ENCODE measurements at places on chromosomes 13 and 19.

GRCh38 chr19:11814700-11815035, 595 bp downstream of the ZNF440 start:
- no peaks in the 10 kb centered on the region for H3K27me3 ChIP-seq
- peak overlapping the region; percentile 95 for H3K27ac ChIP-seq
- no peaks in the 10 kb centered on the region for H3K36me3 ChIP-seq
- DNase-seq: no peak
- H3K4me1 ChIP-seq: peaks cover 12% of the 10 kb centered on the region
- peak overlapping the region; percentile 93 for H3K4me3 ChIP-seq

DNA sequence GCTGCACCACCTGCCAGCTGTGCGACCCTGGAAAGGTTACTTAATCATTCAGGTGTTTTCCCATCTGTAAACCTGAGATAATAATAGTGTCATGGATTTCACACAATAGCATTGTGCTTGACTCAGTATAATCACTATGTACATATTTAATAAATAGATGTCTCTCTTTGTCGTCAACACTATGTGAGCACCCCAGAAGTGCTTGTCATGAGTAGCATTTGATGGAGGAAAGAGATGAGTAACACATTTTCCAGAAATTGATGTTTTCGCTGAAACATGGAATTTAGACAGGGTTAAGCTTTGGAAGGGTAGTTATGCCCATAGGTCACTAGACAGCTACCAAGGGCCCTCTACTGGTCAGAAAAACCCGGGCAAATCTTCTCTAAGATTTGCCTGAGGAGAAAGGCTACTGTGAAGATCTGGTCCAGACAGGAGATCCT, 9.5 kb upstream of the MBNL2 start:
- no peaks in the 10 kb centered on the region for H3K36me3 ChIP-seq
- H3K4me1 ChIP-seq: no peaks in the 10 kb centered on the region
- H3K4me3 ChIP-seq: no peak overlapping the region
- H3K27me3 ChIP-seq: no peaks in the 10 kb centered on the region

DNA sequence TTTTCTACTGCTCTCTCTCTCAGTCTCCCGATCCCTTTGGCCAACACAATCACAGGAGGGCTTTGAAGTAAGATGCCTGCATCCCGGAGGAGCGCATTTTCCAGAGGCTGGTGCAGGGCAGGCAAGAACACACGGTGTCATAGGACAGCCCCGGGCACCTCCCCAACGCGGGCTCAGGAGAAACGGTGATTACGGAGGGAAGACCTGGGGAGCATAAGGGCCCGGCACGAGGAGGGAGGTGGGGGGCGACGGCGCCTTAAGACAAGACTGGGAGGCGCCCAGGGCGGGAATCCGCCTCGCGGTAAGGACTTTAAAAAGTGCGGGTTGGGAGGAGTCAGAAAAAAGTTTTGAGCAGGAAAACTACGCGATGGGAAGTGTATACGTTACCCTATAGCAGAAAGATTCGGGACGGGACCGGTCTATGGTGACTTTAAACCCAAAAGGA, 18.7 kb upstream of the ZNF888 start:
- H3K27me3 ChIP-seq: no peaks in the 10 kb centered on the region
- peak overlapping the region; percentile 91 for H3K27ac ChIP-seq
- H3K36me3 ChIP-seq: no peaks in the 10 kb centered on the region
- peaks cover 9% of the 10 kb centered on the region for H3K4me1 ChIP-seq

- no peaks in the 10 kb centered on the region for H3K36me3 ChIP-seq
- DNase-seq: no peak
- no peaks in the 10 kb centered on the region for H3K27me3 ChIP-seq
- no peak overlapping the region for H3K4me3 ChIP-seq
- no peak overlapping the region for H3K27ac ChIP-seq
- H3K4me1 ChIP-seq: no peaks in the 10 kb centered on the region
Measured at GRCh38 chr19:3494559-3494958, 5.9 kb downstream of the DOHH start.

DNA sequence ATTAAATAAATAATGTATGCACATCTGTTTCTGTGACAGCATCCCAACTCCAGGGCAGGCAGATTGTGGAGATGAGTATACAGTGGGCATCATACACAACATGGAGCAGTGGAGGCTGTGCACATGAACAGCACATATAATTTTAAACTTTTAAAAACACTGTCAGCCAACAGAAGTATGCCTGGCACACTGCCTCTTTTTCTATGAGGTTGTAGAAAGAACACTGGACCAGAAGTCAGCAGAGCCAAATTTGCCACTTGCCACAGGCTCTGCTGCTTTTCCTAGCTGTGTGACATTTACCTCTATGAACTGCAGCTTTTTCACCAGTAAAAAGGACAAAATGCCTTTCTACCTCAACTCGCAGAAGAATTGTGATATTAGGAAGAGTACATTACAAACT, 118.7 kb downstream of the FRY start:
- peak; percentile 61 for DNase-seq
- H3K4me3 ChIP-seq: no peak overlapping the region
- H3K27ac ChIP-seq: peak overlapping the region; percentile 81
- no peaks in the 10 kb centered on the region for H3K27me3 ChIP-seq

- H3K36me3 ChIP-seq: no peaks in the 10 kb centered on the region
- H3K4me1 ChIP-seq: no peaks in the 10 kb centered on the region
- no peak overlapping the region for H3K27ac ChIP-seq
- H3K27me3 ChIP-seq: peaks cover 4% of the 10 kb centered on the region
- no peak for DNase-seq
Measured at GRCh38 chr13:30151388-30151787, 156.0 kb downstream of the KATNAL1 start.

DNA sequence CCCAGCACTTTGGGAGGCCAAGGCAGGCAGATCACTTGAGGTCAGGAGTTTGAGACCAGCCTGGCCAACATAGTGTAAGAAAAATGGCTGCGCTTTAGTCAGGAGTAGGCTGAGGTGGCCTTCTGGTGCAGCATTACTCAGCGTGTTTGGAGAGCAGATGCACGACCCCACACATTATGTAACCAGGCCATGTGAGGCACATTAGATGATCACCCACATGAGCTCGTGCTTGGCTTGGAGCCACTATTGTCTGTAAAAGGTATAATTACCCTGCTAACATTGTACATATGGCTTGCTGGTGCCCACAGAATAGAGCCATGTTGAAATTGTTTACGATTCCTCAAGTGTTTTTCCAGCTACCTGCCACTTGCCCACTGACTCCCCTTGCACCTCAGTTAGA, 24.0 kb upstream of the SCEL start:
- H3K4me3 ChIP-seq: no peak overlapping the region
- H3K36me3 ChIP-seq: no peaks in the 10 kb centered on the region
- no peaks in the 10 kb centered on the region for H3K27me3 ChIP-seq
- no peaks in the 10 kb centered on the region for H3K4me1 ChIP-seq
- no peak overlapping the region for H3K27ac ChIP-seq

DNA sequence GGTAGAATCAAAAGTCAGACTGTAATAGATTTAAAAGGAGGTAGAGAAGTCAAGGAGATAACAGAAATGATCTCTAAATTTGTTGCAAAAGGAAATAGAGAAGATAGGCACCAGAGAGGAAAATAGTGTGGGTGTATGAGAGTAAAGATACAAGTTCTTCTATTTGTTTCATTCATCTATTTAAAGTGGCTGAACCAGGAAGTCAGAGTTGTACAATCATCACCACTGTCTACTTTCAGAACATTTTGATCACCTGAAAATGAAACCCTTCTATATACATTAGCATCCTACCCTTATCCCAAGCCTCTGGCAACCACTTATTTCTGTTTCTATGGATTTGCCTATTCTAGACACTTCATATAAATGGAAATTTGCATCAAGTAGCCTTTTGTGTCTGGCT, 36.7 kb downstream of the INTS6 start:
- H3K27ac ChIP-seq: no peak overlapping the region
- no peak overlapping the region for H3K4me3 ChIP-seq
- H3K27me3 ChIP-seq: no peaks in the 10 kb centered on the region
- no peak for DNase-seq

Data from heart right ventricle (tissue), 16 donors.